T follicular helper cell (primary cell): ENCODE measurements at places on chromosomes 11 and 22.

DNA sequence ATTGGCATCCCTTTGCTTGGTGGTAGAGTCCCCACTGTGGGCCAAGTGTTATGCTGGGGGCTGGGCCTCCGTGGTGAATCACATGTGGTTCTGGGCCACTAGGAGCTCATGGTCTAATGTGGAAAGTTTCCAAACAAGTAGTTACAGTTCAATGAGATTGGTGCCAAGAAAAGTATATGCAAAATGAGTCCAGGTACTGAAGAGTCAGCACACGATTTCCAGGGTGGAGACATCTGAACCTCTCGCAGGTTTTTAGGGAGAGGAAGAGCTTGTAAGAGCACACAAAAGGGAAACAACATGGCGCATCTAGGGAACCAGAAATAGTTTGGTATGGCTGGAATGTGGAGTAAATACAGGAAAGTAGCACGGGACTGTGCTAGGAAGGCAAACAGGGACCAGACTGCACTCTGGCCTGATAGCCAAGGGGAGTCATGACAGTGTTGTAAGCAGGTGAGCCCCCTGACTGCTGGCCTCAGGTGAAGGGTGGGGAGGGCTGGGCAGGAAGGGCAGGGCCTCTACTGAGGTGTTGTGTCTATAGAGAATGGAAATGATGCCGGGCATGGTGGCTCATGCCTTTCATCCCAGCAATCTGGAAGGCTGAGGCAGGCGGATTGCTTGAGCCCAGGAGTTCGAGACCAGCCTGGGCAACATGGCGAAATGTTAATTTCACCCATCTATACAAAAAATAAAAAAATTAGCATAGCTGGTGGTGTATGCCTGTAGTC, 12.6 kb downstream of the POLR2F start:
- DNase-seq, result no peak

GRCh38 chr11:71301858-71302533, 49.6 kb upstream of the SHANK2 start:
- no peak for DNase-seq

DNA sequence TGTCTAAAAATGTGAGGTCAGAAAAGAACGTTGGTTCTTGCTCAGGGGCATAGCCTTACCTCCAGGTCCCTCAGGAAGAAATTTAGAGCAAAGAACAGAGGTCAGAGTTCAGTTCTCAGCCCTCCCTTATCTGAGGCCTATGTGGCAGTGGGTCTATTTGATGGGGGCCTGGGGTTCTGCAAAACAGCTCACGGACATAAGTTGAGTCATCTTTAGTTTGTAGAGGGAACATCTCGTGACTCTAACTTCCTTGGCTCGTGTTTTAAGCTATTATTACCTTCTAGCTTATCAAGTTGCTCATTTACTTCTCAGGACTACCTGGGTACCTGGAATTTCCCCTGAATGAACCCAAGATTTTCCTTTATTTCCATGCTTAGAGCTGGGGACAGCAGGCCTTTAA, 91.3 kb upstream of the AMOTL1 start:
- no peak for DNase-seq

GRCh38 chr11:66069715-66070603, at the start of gene PACS1:
Gene PACS1, plus strand, starts transcription at chr11:66070272. Its CDS starts 215 bp downstream, at chr11:66070487.
- DNase-seq, result peak; percentile 69

DNA sequence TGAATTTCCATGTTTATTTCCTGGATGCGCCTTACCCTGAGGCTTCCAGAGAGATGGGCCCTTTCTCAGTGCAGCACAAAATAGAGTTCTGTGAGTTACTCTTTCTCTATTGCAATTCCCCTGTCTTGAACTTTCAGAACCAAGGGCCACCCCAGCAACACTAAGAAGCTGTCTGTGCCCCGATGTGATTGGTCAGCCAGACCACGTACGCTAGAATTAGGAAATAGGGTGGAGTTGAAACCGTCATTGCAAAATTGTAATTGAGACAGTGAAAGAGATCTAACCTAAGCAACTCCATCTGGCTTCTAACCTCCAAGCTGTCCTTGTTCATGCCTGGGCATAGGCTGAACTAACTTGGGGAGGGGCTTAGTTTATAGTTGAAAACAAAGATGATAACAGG, 981.3 kb downstream of the OPCML start:
- no peak for DNase-seq
